ENCODE measurements at places on chromosomes 7 and 10. TPM values are rescaled to one million over a fixed set of nuclear protein-coding genes. Genes with fewer than 3 reads are reported as not detected.

Gene ZWINT
- total RNA-seq: 28.9 TPM

Gene LIPJ
- 0.40 TPM for total RNA-seq

Gene CALD1
- total RNA-seq: 139 TPM

Gene AKR1C3
- total RNA-seq: 6.1 TPM
